NCI-H524 (cell line): ENCODE measurements at places on chromosomes 3 and 15.

DNA sequence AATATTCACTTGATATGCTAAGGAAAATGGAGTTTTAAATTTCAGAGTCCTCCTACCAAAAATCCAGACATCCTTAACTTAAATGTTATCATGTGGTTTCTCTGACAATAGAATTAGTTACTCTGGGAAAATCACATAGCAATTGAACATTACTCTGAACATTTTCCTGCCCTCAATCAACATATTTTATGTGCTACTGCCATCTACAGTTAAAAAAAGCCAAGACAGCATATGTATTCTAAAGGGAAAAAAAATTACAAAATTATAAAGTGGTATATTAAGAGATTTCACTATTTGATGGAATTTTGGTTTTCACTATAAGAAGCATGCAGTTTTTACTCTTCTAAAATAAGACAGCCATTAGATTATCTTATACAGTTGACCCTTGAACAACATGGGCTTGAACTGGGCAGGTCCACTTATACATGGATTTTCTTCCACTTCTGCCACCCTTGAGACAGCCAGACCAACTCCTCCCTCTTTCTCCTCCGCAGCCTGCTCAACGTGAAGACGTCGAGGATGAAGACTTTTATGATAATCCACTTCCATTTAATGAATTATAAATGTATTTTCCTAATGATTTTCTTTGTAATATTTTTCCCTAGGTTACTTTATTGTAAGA is 122.3 kb downstream of the ATP1B3 start:
- no peak for DNase-seq

DNA sequence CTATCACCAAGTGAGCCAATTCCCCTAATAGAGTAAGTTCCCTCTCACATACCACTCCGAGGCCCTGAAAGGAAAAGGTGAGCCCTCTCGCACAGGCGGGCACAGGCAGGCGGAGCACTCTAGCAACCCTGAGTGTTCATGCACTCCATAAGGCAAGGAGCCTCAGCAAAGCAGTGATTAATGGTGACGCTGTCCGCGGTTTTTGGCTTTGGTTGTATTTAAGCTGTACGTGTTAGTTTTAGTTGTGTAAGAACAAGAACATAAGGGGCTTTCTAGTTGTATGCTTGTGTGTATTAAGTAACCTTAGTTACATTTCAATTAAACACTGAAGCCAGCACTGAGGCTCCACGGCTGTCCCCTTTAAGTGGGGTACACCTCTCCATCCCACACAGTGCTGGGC is 33.1 kb downstream of the KLHL25 start:
- DNase-seq, result peak; percentile 9

DNA sequence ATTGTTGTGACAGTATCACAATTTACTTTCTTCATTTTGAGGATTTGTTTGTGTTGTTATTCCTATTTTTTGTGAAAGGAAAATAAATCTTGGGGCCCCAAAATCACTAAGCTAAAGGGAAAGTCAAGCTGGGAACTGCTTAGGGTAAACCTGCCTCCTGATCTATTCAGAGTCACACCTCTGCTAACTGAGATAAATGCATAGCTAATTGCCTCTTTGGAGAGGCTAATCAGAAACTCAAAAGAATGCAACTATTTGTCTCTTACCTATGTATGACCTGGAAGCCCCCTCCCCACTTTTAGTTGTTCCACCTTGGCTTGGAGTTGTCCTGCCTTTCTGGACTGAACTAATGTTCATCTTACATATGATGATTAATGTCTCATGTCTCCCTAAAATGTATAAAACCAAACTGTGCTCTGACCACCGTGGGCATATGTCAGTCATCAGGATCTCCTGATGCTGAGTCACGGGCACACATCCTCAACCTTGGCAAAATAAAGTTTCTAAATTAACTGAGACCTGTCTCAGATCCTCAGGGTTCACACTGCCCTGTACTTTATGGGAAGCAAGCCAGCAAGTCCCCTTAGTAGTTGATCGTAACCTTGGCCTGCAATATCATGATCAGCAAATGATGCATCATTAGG is 523.2 kb upstream of the GOLIM4 start:
- DNase-seq, result no peak

DNA sequence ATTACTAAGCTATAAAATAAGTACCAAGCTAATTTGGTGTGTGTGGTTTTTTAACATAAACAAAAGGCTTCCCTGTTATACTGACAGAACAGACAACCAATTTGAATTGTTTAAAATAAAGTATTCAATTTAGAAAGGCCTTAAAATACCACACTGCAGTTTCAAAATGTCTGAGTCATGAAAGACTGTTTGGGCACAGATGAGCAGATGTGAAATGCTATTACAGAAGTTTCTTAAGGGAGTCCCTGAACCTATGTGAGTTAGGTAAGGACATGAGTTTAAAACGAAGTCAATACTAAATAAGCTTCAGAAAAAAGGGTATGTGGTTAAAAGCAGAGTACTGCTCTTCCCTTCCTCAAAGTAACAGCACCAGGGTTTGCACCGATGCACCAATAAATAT is 69.7 kb upstream of the SETMAR start:
- no peak for DNase-seq

DNA sequence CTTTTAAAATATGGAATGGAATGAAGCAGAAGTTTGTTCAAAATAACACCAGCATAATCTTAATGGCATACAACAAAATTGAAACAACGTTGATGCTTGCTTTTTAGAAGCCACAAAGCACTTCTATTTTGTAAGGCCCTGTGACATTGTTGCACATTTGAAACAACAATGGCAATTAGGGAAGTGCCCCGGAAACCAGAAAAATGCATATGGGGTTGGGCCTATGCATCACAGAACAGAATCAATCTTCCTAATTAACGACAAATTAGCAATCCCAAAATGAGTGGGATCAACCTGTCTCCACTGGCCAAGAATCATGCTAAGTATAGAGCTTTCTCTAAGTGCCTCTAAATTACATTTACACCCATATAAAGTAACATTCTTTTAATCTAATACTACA is 168.9 kb downstream of the MEIS2 start:
- no peak for DNase-seq

DNA sequence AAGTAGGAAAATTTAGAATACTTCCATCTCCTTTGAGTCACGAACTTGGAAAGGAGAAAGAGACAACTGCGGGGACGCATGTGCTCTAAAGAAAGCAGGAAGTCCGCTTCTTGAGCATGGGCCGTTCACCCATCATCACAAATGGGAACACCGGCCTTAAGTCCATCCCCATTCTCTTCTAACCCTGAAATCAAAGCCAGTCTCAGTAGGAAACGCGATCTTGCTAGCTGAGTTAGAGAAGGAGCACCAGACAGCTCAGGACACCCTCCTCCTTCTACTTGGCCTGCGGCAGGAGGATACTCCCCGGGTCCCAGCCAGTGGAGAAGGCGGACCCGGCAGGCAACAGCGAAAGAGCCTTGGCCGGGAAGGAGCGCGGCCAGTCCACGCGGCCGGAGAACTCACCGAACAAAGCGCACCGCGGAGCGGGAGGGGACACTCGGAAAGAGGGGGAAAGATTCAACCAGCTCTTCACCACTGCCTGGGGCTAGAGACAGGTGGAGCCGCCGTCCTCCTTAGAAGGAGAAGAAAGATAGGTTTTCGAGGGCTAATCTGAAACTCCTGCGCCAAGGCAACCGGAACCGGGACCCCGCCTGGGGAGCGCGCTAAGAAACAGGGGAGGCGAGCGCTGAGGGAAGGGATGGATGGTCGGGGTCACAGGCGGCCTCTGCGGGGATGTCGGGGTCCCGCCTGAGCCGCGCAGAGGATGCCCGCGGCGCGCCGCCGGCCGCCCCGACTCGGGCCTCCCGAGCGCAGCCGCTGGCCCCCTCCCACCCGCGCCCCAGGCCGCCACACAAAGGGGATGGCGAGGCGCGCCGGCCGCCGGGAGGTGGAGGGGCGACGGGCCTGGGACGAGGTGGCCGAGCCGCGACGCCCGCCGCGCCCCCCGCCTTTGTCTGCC is 818 bp downstream of the SLC4A7 start:
- DNase-seq, result peak; percentile 51

DNA sequence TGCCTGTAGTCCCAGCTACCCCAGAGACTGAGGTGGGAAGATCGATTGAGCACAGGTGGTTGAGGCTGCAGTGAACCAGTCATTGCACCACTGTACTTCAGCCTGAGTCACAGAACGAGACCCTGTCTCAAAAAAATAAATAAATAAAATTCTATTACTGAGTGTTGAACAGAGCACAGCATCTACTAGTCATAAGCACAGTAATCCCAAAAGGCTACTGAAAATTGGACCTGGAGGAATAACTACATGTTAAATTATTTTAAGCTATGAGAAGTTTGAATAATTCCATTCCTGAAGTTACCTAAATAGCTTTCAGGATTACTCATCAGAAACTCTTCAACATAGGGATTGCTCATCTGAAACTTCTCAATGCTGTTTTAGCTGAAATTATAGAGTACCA is 43.4 kb downstream of the ARMC8 start:
- no peak for DNase-seq

GRCh38 chr15:87576486-87577176 is 679.9 kb downstream of the NTRK3 start:
- no peak for DNase-seq

DNA sequence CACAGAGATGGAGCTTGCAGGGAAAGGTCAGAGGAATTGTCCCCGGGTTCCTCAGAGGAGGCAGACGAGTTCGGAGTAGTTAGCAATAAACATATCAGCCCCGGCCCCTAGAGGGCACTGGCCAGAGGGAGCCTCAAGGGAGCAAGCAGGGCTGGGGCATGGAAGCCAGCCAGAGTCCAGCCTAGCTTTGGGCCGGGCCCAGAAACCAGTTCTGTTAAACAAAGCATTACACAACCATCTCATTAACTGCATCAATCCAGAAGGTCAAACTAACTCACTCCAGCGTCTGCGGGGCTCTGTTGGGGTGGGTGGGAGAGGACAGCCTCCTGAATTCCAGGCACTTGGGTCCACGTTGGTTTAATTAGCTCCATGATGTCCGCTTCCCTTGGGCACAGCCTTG is 41.0 kb upstream of the IREB2 start:
- DNase-seq, result no peak

- DNase-seq, result no peak
Measured at GRCh38 chr3:72632129-72632528, 216.1 kb downstream of the SHQ1 start.
